Suppressor macrophage treated with lipopolysaccharide for 4 hours (primary cell): ENCODE measurements at places on chromosomes 3 and 15.

- DNase-seq: peak; percentile 66
Observed at GRCh38 chr3:155001289-155002010, 78.7 kb upstream of the MME start.

DNA sequence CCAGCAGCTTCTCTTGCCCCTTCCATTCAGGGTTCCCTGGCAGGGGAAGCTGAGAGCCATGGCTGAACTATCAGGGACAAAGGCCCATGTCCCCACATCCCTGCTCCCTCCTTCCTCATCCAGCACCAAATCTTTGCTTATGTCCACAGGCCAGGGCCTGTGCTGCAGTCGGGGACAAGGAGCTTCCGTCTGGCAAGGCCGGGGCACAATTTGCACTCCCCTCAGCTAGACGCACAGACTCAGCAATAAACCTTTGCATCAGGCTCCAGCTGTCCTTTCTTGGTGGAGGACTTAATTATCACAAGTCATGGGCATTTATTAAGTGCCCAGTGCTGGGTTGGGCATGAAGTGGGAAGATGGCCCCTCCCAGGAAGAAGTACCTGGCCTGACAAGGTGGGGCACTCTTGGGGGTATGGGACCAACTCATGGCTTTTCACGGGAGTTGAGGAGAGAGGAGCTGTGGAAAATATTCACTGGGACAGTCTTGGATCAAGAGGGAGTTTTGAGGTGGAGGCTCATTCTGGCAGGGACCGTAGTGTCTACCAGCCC lies 4.9 kb downstream of the GNAT1 start:
- DNase-seq: no peak

DNA sequence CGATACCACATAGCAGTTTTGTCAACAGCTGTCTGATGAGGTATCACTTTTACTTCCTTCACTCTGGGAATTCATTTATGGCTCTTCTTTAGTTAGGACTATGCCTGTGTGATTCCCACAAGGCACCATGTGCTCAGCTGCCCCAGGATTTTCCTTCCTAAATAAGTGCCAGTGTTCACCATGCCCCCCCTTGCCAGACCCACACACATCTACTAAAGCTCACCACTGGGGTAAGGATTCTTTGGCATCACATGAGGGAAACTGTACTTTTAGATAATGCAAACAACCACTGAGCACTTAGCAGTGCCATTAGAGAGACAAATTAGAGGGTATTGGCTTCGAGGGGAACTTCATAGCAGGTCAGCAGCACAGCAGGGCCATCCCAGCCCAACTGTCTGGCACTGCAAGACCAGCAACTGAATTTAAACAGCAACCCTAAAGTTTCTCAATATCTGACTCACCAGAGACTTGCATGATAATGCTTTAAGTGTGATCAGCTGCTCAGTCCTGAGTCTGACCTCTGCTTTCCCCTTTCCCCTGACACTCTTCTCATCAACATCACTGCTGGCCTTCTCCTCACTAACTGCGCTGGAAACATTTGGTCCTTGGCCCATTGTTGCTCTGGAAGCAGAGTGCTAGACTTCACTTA lies 114.3 kb downstream of the STAC start:
- peak; percentile 86 for DNase-seq

DNA sequence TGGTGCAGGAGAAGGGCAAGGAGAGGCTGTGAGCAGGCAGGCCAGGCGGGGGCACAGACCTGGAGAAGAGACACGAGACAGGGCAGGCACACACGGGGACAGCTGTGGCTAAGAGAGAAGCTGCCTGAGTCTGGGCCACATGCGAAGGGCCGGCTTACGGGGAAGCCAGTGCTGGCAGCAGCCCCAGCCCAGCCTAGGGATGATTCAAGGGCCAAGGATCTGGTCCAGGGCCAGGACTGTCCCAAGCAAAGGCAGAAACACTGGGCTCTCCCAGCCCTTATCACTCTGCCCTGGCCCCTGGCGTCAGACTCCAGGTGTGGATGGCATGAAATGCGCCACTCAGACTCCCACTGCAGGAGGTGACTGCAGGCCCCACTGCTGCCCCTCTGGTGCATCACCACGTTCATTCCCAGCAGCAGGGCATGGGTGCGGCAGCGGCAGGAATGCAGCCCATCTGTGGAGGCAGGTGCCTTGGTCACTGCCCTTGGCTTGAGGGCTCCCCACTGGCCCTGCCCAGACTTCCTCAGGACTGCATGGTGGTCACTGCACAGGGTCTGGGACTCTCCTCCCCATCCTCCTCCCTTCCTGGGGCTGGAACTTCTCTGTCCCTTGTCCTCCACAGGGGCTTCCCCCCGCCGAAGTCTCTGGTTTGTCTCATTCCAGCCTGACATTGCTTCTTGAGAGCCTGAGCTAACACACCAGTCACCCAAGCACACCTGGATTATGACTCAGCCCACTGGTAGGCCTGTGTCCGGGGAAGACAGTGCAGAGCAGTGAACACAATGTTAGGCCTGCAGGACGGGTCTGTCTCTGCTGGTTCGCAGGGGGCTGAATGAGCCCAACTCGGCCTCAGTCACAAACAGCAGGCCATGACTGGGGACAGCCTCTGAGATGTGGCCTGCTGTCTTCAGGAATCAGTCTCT lies 69.3 kb downstream of the TBC1D2B start:
- no peak for DNase-seq
